K562 (cell line): ENCODE measurements at places on chromosomes 6 and 20.

DNA sequence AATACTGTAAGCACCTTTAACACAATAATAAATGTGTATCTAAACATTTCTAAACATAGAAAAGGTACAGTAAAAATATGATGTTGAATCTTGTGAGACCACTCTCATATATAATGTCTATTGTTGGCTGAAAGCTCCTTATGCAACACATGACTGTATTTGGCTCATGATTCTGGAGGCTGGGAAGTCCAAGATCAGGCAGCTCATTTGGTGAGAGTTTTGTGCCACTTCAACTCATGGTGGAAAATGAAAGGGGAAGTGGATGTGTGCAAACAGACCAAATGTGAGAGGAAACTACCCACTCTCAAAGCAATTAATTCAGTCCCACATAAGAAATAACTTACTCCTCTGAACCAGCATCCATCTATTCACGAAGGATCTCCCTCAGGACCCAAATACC is 257.7 kb upstream of the OPRM1 start:
- no peak for DNase-seq

DNA sequence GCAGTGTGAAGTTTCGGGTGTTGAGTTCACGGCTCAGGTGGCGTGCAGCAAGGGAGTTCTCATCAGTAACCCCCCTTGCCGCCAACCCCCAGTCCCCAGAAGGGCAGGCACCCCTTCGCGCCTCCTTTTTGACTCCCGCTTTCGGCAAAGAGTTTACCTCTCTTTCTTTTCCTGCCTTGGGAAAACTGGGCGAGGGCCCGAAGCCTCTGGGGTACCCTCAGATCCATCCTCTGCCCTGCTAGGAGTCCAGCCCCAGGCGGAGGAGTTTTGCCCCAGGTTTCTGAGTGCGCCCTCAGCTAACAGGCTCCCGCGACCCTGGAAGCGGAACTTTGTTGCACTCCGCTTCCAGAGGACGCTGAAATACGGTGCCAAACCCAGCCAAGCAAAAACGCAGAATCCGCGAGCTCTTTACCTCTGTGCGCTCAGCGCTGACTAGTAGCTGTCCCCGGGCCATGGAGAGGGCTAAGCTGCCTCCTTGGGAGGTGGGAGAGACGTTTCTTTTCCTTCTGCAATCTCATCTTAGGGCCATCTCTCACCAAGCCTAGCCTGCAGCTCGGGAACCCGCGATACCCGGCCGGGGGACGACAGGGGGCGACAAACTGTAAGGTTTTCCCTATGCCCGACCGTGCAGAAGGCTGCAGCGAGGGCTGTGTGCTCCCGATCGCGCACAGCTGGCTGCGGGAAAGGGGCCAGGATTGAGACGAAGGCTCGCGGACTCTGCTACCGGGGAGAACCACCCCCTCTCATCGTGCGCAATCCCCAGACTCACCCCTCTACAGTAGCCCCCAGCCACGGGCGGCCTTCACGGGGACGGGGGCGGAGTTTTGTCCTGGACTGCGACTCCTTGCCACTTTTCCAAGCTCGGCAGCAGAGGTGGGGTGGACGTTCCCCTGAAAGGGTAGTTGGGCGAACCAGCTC is 2.7 kb upstream of the PAX1 start:
- DNase-seq = peak; percentile 40

GRCh38 chr20:33862709-33863403 is 51.7 kb downstream of the CHMP4B start:
- DNase-seq = peak; percentile 83

DNA sequence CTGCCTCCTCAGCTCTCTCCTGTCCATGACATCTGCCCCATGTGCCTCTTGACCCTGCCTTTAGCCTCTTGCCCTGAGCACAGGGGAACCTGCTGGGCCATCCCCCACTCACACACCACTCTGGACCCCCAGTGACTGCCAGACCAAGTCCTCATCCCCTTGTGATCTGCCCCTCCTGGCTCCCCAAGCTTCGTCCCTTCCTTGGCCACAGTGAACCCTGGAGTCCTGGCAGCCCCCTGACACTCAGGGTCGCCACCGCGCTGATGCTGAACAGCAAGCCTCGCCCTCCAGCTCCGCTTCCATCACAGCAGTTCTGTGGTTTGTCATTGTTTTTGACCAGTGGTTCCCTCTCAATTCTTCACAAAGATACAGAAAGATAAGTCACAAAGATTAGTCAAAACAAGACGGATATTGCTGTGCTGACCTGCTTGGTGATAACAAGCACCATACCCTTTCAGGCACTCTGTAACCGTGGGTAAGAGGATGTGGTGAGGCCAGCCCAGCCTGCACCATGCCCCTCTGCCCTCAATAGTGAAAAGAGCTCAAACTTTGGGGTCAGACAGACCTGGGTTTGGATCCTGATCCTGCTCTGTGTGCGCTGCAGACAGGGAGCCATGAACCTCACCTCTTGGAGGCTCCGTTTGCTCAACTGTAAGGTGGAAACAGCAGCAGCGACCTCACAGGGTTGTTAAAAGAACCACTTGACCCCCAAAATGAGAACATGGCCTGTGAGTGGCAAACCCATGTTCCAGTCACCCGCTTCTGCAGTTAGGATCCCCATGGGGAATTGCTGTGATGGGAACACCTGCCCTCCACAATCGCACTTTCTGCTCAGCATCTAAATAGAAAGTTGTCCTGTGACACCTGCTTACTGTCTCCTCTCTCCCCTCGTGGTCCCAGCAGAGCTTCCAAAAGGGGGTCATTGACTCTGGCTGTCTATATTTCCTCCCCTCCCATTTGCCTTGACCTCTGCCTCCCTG is 114.5 kb downstream of the TOX2 start:
- no peak for DNase-seq

DNA sequence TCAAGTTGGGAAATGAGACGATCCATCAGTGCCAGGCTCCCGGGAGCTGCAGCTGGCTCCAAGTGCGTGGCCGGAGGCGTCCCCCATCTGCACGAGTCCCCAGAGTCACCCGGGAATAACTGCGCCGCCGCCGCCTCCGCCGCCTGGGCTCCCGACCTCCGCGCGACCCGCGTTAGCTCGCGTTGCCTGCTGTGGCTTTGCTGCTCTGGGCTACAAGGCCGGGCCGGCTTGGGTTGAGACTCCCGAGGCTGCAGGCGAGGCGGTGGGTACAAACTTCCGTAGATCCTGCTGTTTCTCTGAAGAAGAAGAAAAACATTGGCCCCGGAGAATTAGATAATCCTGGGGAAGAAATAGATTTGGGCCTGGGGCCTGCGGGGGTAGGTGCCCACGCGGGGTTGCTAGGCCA is 7.4 kb upstream of the LAMP5 start:
- no peak for DNase-seq

DNA sequence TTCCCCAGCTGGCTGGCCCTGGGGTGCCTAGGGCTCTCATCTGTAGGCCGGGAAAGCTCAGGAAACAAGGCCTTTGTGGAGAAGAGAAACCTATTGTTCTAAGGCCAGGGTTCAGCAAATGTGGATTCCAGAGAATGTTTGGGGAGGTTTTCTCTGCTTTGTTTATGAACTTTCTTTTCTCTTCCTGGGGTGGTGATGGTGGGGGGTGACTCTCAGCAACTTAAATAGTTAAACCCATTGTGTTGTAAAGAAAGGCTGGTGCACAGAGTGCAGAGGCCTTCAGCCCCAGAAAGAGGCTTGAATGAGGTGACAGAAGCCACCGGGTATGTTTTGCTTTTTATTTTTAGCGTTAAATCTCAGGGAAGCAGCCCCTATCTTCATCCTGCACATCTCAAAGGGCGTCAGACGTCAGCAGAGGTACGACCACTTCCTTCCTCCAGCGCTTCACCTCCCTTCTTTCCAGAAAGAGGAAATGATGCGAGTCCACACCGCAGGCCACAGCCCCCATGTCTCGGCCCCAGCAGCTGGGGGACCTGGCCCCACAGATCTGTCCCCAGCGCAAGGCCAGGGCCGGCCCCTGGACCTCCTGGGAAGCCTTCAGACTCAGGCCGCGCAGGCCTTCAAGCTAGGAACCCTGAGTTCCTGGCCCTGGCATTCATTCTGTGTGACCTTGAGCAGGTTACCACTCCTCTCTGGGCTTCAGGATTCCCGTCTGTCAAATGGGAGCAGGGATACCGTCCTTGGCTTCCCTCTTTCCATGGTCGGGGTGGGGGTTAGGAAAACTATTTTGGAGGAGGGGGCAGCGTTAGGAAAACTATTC is 605 bp upstream of the PPP1R16B start:
- peak; percentile 71 for DNase-seq
